ENCODE measurements at places on chromosomes 2 and 18. TPM values are rescaled to one million over a fixed set of nuclear protein-coding genes. Genes with fewer than 3 reads are reported as not detected.
A peak's percentile ranks its signal among the peaks of the same experiment; 100 is the strongest.

HOXD3 gene
- total RNA-seq: 10.5 TPM

NYAP2 gene
- under 0.01 TPM for total RNA-seq

DNA sequence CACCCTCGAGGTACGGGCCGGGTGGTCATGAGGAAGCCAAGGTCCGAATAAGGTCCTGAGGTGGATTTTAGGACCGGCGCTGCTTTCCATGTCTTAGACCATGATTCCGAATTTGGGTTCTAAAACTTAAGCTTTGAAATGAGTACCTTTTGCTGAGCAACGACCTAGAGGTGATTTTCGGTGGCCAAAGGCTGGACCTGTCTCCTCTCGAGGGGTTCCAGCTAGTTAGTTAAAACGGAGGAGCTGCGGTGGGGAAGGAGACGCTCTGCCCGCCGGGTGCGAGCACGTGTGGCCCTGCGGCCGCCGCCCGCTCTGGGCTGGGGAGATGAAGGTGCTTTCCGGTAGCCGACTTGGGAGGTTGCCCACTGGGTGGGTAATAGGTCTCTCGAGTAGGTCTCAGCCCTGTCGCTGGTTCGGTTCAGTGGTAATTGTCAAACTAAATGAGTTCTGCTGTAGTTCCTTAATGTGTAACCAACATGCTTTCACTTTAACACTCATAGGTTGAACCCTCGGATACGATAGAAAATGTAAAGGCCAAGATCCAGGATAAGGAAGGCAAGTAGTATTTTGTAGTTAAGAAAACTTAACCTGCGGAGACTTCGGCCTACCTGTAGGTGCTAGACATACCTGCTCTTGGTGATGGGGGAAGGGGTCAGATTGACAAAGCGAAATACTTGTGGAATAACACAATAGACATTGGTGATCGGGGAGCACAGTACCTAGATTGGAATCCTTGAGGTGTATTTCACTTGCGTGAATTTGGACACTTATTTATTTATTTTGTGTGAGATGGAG, 572 bp downstream of the RPS27A start:
- peak overlapping the region; percentile 95 for H3K4me3 ChIP-seq
- H3K27ac ChIP-seq: peak overlapping the region; percentile 88
- H3K4me1 ChIP-seq: no peaks in the 10 kb centered on the region

DNA sequence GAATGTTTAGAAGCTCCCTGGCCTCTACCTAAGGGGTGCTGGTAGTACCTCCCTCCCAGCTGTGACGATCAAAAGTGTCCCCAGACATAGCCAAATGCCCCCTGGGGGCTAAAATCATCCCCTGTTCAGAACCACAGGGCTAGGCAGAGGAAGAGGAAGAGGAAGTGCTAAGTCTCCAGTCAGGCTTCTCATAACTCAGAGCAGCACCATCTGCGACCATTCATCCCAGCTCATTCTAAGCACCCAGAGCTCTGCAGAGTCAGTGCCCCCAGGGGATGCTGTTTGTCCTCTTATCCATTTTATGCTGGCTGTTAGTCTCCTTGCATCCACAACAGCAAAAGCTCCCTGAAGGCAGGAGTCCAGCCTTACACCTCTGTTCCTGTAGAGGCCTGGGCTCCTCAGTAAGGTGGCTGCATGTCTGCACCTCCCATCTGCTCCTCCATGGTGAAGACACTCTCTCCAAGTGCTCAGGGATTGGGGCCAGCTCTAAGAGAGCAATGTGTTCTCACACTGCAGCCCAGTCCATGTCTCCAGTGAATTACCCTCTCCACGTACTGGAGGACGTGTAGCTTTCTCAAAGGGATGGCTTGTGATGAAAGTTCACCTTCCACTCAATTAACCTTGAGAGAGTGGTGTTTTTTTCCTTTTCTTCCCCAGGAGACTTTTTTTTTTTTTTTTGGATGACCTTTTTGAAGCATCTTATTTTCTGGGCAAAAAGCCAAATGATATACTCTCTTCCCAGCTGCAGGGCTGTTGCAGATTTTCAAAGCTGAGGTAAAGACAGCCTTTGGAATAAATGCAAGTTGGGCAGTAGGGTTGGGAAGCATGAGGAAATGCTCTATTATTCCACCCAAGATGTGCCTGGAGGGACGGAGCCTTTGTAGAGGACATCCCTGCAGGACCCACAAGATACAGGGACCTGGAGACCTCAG, 158.9 kb upstream of the SLC14A2 start:
- H3K36me3 ChIP-seq: no peaks in the 10 kb centered on the region
- no peaks in the 10 kb centered on the region for H3K27me3 ChIP-seq
- H3K4me1 ChIP-seq: no peaks in the 10 kb centered on the region
- H3K4me3 ChIP-seq: no peak overlapping the region
- DNase-seq: peak; percentile 18
